ENCODE measurements at places on chromosomes 1 and 21.

DNA sequence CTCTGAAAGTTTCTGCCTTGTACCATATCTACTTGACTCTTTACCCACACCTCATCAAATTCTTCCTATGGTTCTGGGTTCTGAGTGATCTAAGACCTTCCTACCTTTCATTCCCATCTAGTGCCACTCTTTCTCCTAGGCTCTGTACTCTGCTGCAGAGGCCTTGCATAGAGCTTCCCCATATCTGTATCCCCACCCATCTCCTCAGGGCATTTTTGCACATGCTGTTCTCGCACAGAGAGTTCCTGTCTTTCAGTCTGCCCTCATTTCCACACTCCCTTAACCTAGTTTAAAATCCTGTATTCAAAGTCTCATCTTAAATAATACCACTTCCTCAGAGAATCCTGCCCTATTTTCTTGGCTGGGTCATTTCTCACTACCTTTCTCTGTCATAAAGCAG, 114.8 kb downstream of the HMCN1 start:
- no peak for DNase-seq

GRCh38 chr21:31607791-31608190, 51.7 kb upstream of the SOD1 start:
- DNase-seq: no peak

DNA sequence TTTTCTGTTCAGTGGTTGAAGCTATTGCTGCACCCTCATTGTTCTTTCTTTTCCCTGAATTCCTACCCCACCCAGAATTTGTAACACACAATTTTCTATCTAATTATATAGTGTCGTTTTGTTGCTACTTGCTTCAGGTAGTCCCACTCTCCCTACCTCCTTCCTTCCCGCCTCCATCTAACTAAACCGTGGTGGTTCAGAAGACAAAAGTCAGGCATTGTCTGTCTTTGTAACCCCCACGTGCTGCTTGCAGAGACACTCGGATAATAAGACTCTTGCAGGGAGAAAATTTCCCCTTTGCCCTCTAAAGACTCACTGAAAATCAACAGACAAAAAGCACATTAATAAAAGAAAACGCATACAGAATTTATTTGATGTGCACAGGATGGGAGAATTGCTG, 46.2 kb upstream of the BTG3 start:
- DNase-seq: no peak

DNA sequence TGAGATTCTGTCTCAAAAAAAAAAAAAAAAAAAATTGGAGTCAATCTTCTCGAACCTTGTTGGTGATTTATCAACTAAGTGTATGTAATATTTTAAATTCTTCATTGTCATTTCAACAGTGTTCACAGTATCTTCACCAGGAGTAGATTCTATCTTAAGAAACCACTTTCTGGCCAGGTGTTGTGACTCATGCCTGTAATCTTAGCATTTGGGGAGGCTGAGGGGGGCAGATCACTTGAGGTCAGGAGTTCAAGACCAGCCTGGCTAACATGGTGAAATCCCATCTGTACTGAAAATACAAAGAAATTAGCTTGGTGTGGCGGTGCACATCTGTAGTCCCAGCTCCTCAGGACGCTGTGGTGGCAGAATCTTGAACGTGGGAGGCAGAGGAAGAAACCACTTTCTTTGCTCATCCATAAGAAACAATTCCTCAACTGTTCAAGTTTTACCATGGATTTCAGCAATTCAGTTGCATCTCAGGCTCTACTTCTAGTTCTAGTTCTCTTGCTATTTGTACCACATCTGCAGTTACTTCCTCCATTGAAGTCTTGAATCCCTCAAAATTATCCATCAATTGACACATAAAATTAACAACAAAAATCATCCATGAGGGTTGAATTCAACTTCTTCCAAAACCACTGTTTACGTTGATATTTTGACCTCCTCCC, 30.4 kb upstream of the EYA3 start:
- no peak for DNase-seq

- no peak for DNase-seq
Observed at GRCh38 chr1:203283597-203283996, 21.7 kb upstream of the BTG2 start.

DNA sequence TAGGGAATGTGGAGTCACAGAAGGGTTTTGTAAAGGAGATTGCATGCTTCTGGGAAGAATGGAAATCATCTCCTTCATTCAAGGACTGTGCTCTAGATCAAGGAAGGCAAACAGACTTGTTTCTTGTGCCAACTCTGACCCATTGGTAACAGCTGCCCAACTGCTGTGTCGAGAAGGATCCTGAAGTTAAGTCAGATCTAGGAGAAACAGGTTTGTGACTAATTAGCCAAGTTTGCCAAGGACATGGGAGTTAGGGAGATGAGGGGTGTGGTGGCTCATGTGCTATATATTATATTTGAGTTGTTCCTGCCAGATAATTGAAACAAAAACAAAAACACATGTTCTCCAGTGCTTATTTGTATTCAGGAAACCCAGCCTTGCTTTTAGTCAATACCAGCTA, 251.2 kb upstream of the USP24 start:
- DNase-seq: no peak
